ENCODE measurements at places on chromosomes 3 and 15.
A peak's percentile ranks its signal among the peaks of the same experiment; 100 is the strongest.

DNA sequence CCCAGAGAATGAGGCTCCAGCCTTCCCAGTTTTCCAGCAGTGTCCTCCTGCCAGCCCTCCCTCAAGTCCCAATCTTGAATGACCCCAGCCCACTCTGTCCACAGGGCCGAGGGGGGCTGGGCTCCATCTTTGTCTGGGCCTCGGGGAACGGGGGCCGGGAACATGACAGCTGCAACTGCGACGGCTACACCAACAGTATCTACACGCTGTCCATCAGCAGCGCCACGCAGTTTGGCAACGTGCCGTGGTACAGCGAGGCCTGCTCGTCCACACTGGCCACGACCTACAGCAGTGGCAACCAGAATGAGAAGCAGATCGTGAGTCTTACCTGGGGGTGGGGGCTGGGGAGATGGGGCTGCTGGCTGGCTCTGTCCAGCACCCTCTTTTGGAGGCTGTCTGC lies 5.6 kb upstream of the FES start:
- no peak for DNase-seq

DNA sequence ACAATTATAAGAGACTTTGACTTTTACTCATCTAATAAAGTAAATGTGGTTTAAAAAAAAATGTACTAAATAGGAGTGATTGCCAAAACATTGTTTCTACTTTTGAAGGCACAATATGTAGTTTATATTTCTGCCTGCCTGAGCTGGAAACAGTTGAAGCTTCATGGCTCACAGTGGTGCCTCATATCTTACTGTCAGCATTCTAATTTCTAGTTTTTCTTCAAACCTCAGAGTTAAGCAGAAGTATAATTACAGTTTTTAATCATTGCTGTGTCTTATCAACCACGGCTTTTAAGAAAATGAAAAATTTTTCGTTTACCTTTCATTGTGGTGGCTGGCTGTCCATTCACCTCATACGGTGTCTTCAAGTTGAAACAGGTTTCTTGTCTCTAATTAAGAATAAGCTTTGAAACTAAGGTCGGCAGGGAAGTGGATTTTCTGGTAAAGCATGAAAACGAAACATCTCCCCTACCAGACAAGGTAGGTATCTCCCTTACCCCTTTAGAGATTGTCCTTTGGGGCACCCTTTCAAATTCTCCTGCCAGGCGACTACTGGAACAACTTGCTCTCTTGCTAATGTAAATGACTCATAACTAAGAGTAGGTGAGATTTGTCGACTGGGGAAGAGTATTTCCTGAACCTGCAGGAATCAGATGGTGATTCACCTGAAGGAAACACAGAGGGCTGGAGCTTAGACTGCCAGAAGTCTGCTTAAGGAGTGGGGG lies at the start of gene GPR87:
Gene GPR87, minus strand, starts transcription at position 554 of the 725 bp plus-strand sequence. CDS start 16,720 bp downstream, outside the sequence.
- no peak for DNase-seq

- DNase-seq: peak; percentile 82
These were observed at the start of gene DNAJA4 for GRCh38 chr15:78264304-78265136. DNAJA4 (plus strand) TSS chr15:78264562; CDS start chr15:78264764, 202 bp downstream.

DNA sequence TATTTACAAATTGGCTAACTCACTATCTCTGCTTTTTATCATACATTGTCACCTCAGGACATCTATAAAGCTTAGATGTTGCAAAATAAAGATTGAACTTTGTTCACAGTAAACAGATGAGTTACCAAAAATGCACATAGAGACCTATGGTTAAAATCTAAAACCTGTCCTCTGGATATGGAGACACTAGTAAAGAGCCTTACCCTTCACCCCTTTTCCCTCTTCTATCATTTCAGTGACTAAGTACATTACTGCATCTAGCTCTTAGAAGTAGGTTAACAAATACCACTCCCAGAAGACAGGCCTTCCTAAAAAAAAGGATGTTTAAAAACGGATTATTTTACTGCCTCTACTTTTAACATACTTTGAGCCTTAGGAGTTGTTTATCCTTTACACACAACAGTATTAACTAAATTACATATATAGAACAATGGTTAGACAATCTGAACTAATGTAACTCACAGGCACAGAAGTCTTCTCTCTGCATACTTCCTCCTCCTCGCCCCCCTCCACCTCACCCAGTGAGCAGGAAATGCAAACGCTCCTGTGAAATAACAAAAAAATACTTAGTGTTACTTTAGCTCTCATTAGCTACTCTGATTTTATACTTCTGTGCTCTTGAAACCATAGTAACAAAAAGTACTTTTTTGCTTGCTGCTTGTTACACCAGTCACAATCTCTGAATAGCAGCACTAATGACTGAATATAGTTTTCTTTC lies 23.3 kb downstream of the IREB2 start:
- no peak for DNase-seq

DNA sequence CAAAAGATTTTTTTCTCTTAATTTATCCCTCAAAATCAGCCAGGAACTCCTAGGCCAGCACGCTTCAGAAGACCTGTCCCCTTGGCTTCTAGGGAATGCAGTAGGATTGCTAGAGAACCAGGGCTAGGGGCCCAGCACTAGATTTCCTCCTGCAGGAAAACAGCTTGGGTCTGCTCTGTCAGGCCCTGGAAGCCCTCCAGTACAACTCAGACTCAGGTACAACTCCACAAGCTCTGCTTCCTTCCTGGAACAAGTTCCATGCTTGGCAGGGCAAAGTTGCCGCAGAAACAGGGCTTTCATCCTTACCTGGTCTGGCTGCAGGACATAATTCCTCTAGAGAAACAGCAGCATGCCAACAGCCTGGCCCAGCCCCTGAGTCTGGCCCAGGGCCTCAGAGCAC lies 96.1 kb upstream of the CTNNB1 start:
- no peak for DNase-seq

GRCh38 chr3:18556503-18557135 lies 131.5 kb upstream of the SATB1 start:
- peak; percentile 48 for DNase-seq

GRCh38 chr3:130386604-130387263 lies 41.3 kb downstream of the COL6A5 start:
- DNase-seq: no peak

DNA sequence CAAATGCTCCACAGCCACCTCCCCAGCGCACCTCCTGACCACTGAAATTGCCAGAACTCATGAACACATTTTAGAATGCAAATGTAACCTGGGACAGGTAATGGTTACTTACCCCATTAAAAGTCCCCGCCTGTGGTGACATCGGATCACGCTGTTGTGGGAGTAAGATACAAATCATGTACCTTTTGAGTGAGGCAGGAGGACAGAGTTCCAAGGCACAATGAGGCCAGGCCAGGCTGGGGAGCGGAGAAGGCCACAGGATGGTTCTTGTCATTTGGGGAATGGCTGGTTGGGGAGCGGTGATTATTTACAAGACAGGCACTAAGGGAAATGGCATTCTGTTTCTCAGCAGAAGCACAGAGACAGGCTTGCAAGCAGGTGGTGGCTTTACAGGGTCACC lies 490.0 kb downstream of the EDEM1 start:
- DNase-seq: no peak
